ENCODE measurements at places on chromosomes 16 and 17.

GRCh38 chr16:78425281-78425680 is 325.8 kb downstream of the WWOX start:
- no peak for DNase-seq

DNA sequence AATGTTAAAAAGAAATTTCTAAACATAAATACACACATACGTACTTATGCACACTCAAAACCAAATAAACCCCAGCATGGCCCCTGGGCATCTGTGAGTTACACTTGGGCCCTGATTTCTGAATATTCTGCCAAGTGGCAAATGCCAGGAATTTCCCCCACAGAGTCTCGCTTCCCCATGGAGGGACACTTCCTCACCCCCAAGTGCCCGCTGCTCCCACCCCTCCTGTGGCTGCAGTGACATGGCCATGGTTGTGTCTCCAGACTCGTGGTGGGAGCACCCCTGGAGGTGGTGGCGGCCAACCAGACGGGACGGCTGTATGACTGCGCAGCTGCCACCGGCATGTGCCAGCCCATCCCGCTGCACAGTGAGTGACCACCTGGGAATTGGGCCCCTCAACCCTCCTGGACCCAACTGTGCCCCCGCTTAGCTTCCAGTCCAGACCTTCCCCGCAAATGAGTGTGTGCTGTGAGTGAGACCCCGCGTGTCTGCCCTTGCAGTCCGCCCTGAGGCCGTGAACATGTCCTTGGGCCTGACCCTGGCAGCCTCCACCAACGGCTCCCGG is 4.0 kb downstream of the ITGAD start:
- no peak for DNase-seq

DNA sequence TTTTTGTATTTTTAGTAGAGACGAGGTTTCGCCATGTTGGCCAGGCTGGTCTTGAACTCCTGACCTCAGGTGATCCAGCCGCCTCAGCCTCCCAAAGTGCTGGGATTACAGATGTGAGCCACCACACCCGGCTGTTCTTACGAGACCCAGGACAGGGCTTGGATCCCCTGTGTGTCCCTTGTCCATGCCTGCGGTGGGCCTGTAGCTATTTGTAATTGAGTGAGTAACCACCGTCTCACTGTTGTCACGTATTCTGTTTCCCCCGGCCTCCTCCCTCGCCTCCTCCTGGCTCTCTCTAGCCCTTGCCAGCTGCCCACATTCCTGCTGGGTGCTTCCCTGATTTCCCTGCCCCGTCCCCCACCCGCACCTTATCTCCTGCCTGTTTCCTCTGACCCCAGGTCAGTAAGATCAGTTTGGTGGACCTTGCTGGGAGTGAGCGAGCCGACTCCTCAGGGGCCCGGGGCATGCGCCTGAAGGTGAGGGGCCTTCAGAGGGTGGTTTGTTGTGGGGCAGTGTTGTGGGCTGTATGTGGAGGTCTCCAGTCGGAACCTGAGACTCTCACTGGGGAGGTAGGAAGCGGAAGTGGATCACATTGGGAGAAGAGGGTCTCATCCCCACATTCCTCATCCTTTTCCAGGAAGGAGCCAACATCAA is 5.6 kb downstream of the KIF1C start:
- DNase-seq, result no peak

DNA sequence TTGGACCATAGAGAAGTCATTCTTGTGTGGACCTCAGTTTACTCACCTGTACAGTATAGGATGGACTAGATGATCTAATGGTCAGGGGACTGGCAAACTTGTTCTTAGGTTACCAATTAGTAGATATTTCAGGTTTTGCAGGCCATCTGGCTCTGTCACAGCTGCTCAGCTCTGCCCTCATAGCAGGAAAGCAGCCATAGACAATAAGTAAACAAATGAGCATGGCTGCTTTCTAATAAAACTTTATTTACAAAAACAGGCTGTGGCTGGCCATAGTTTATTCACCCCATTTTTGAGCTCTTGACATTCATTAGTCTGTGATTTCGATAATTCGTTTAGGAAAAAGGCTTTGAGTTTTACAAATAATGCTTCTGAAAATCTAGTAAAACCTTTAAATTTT is 12.7 kb downstream of the BPTF start:
- DNase-seq, result no peak

- DNase-seq, result no peak
Observed at GRCh38 chr17:2125013-2125535, 70.2 kb downstream of the HIC1 start.

DNA sequence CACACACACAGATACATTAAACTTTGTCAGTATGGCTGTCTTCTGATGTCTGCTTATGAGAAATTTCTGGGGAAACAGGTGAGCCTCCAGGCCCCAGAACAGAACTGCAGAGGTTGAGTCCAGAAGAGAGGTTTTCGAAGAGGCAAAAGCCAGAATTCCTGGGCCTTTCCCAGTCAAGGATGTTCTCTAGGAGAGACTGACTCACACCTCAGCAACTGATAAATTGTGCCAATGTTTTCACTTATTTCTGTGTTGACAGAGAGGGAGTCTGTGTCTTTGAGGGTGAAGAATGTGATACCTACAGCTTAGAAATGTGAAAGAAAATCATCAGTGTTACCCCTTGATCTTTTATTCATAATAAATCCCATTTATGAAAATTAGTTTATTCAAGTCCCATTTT is 30.3 kb downstream of the LDHD start:
- DNase-seq, result no peak

DNA sequence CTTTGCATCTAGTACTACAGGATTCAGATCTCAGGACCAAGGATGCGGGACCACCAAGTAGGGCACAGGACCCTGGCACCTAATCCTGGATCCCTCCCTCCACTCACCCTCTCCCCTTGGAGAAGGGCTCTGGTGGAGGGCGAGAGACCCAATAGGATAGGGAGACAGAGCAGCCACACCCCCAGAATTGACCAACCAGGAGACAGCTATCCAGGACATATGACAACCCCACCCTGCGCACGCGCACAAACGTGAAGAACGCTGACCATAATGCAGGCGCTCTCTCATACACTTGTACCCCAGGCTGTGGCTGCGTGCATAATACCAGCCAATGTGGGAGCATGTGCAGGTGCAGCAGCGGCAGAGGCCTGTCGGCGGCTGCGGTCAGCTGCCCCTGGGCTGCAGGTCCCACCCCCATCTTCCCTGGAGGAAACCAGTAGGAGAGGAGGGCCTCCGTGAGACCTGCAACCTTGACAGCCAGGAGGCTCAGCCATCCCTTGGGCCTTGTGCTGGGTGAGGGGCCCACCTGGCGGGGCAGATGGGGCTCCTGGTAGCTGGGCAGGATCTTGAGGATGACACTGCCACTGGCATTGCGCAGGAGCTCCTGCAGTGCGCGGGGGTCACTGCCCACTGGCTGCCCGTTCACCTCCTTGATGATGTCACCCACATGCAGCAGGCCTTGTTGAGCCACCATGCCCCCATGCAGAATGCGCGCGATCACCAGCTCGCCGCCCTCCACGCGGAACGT is 25.4 kb downstream of the MPP2 start:
- DNase-seq, result no peak

DNA sequence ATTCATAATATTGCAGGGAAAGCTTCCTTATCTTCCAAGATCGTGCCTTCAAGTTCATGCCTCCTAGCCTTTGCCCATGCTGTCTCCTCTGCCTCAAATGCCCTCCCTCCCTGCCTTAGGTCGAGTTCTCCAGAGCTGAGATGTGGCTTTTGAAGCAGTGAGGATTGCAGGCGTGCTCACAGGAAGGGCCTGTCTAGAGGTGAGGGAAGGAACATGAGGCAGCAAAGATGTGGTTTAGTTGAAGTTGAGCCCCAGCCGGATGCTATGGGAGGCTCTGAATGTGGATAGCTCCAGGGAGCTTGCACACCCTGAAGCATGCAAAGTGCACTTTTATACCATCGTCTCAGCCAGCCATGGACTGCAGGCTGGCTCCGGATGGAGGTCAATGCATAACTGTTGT is 754.6 kb upstream of the EEF2KMT start:
- DNase-seq, result no peak

- no peak for DNase-seq
Observed at GRCh38 chr17:21252289-21252795, 868 bp downstream of the NATD1 start.

- DNase-seq, result no peak
Observed at GRCh38 chr17:30565073-30565935, 88.1 kb downstream of the GOSR1 start.

DNA sequence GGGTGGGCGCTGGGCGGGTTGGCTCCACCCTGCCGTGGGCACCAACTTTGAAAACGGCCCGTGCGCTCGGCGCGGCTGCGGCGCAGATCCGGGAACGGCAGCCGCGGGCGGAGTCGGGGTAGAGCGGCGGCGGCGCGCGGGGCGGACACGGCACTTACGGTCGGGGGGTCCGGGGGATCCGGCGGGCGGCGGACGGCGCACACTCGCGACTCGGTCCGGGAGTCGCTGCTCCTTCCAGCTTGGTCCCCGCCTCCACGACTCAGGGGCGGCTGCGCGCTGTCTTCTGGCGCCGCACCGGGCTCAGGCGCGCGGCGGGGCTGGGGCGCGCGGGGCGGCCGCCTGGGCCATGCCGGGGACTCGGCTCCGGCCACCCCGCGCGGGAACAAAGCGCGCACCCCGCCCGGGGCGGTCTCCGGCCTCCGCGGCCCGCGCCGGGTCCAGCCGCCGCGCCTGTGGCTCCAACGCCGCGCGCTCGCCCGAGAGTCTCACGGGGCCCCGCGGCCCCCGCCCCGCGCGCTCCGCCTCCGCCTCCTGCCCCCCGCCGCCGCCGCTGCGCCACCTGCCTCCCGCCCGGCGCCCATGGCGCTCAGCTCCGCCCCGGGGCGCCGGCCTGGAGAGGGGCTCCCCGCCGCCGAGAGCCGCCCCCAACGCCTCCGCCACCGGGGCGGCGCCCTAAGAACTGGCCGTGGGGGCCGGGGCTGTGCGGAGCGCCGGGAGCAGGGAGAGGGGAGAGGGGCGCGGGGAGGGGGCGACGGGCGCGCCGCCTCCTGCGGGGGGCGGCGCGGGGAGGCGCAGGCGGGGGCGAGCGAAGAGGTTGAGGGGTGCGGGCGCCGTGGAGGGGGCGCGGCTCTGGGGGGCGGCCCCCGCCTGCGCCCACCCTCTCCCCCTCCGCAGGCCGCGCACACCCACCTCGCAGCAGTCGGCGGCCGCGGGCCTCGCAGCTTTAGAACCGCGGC is 35.9 kb downstream of the CBFA2T3 start:
- DNase-seq, result no peak

DNA sequence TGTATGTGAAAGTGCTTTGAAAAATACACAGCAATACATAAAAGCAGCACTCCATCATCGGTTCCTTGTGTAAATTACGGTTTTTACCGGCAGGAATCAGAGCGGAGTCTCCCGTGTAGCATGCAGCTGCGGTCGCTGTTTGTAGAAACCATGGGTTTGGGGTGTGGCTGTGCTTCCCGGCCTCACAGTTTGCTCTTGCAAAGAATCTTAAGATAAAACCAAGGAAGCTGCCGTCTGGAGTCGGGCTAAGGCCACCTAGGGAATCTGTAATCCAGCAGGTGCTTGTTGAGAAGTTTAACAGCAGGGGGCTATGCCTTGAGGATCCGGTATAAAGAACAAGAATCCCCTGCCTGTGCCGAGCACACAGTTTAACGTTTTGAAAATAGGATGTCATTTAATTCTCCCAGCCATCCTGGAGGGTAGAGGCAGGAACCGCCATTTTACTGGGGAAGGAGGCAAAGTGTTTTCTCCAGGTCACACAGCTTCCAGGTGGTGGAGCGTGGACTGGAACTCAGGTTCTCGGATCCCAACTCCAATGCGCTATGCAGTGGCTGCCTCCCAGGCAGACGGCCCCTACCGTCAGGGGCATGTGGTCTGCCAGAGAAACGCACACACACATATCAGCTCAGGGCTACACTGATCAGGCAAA is 6.0 kb upstream of the TLCD3A start:
- no peak for DNase-seq

GRCh38 chr16:8908810-8909468 is 26.8 kb downstream of the LITAFD start:
- DNase-seq, result no peak

GRCh38 chr16:88507231-88507743 is 54.2 kb downstream of the ZFPM1 start:
- no peak for DNase-seq

DNA sequence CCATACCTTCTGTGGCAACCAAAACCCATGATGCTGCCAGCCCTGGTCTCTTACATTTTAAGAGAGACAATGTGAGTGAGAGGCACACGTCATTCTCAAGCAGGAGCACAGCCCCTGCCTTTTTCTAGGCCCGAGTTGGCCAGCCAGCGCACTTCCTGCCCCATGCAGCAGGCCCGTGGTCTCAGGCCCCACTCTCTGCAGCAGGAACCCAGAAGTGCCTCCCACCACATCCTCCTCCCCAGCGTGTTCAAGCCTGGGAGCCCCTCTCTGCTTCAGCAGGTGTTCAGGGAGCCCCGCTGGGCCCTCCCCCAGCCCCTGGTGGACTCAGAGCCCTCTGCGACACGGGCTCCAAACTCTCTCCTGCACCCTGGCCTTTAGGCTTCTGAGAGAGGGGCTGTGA is 30.5 kb downstream of the ITGAE start:
- DNase-seq, result no peak

GRCh38 chr16:19599968-19600716 is 44.6 kb downstream of the VPS35L start:
- DNase-seq, result no peak

GRCh38 chr17:70868149-70868548 is 698.8 kb downstream of the KCNJ2 start:
- no peak for DNase-seq

DNA sequence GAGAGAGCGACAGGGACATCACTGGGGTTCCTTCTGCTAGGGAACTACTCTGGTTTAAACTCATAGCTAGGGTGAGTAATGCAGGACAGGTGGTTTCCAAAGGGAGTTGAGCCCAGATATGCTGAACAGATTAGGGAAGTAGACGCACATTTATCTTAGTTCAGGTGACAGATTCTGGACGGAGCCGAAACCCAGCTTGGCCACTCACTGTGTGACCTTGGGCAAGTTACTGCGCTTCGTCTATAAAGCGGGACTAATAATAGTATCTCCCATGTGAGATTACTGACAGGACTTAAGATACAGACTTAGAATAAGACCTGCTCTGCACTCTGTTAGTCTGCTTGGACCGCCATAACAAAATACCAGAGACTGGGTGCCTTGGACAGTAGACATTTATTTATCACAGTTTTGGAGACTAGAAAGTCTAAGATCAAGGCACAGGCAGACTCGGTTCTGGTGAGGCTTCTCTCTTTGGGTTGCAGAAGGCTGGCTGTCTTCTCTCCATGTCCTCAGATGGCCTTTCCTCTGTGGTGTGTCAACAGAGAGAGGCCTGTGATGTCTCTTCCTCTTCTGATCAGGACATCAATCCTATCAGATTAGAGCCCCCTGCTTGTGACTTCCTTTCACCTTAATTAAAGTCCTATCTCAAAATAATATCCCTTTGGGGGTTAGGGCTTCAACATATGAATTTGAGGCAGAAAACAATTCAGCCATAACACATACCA is 12.1 kb downstream of the SCNN1G start:
- DNase-seq, result no peak

- no peak for DNase-seq
Observed at GRCh38 chr17:62615503-62615902, 12.0 kb upstream of the MRC2 start.

- no peak for DNase-seq
Observed at GRCh38 chr16:75070012-75070841, 46.4 kb downstream of the LDHD start.

GRCh38 chr17:63550817-63551639 is 751 bp downstream of the DCAF7 start:
- DNase-seq, result no peak

Measured in stimulated activated CD4-positive, alpha-beta T cell treated with anti-CD3 and anti-CD28 coated beads, Interleukin-1b, Interleukin-23, amount 100 ng/mL, for 1 hour (primary cell).